ENCODE measurements at places on chromosomes 1 and 21.

DNA sequence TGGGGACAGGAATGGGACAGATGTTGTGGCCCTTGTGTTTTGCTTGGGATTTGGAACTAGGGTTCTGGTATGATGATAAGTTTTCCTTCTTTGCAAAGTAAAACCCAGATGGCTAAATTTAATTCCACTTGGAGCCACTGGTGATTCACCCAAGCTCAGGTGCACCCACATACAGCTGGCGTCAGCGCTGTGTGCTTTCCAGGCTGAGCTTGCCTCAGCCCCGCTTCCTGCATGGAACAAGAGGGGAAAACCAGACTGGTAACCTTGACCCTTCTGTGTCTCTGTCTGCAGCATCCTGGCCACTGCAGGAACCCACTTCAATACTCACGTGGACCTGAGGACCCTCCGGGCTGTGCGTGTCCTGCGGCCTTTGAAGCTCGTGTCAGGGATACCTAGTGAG, 94.2 kb downstream of the CACNA1E start:
- DNase-seq = no peak

- no peak for DNase-seq
Observed at GRCh38 chr1:40651138-40651857, 14.2 kb downstream of the RIMS3 start.

DNA sequence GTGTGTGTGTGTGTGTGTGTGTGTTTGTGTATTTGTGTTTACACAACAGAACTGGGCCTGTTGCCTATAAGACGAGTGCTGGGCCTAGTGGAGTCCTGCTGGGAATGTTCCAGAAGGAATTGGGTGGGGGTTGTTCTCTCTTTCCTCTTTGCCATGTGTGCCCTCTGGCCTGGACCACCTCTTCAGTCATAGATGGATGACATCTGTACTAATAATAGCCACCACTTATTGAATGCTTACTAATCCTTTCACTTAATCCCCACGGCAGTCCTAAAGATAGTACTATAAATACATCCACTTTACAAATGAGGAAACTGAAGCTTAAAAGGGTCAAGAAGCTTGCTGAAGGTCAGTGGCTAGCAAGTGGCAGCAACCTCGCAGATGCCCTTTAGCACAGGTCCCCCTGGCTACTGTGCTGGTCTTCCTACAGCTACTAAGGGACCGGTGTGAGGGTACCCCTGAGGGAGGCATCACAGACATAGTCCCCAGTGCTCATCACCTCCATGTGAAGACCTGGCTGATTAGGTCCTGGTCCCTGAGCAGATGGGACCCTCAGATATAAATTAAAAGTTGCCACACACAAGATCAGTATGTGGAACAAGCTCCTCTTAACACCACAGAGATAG, 55.2 kb upstream of the KIF1B start:
- no peak for DNase-seq

DNA sequence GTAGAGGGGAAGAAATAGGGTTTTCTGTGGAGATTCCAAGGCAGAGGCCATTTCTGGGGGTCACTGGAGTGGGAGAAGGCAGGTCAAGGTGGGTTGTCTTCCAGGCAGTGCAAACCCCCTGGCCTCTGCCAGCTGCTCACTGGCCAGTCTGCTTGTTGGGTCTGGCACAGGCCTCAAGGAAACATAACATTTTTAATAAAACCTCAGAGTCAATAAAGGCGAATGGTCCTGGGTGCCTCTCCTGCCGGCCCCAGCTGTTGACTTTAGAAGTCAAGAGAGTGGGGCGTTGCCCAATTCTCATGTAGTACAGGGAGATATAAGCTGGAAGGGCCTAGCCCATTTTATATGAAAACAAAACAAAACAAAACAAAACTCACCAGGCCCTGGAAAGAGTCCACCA, 36.6 kb downstream of the RUNX3 start:
- DNase-seq = no peak

GRCh38 chr1:89047734-89048133, 17.3 kb downstream of the GBP1 start:
- DNase-seq = no peak

- no peak for DNase-seq
Observed at GRCh38 chr1:90027281-90027680, 32.4 kb downstream of the ZNF326 start.

- no peak for DNase-seq
Observed at GRCh38 chr1:912740-913301, 10.9 kb upstream of the SAMD11 start.

DNA sequence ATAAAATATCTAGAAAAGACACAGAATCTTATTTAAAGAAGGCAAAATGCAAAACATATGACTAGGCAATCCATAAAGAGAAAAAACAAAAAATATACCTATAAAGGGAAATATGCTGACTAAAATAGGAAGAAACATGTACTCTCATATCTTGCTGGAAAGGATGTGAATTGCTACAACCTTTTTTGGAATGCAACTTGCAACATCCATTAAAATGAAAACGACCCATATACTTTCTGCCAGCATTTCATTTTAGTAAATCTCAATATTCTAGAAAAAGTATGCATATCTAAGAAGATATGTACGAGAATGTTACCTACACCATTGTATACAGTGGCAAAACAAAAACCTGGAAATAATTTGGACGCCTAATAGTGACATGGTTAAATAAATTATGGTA, 56.6 kb downstream of the EDEM3 start:
- no peak for DNase-seq

- DNase-seq = no peak
Observed at GRCh38 chr1:197481101-197481500, 213.0 kb downstream of the CRB1 start.

GRCh38 chr1:221035662-221036153, 156.5 kb downstream of the HLX start:
- DNase-seq = peak; percentile 25

GRCh38 chr1:12434174-12434573, 183.8 kb downstream of the DHRS3 start:
- no peak for DNase-seq

- no peak for DNase-seq
Observed at GRCh38 chr1:47059376-47059775, 7.7 kb upstream of the CYP4Z1 start.

- no peak for DNase-seq
Observed at GRCh38 chr1:47575855-47576757, 138.3 kb downstream of the FOXD2 start.

DNA sequence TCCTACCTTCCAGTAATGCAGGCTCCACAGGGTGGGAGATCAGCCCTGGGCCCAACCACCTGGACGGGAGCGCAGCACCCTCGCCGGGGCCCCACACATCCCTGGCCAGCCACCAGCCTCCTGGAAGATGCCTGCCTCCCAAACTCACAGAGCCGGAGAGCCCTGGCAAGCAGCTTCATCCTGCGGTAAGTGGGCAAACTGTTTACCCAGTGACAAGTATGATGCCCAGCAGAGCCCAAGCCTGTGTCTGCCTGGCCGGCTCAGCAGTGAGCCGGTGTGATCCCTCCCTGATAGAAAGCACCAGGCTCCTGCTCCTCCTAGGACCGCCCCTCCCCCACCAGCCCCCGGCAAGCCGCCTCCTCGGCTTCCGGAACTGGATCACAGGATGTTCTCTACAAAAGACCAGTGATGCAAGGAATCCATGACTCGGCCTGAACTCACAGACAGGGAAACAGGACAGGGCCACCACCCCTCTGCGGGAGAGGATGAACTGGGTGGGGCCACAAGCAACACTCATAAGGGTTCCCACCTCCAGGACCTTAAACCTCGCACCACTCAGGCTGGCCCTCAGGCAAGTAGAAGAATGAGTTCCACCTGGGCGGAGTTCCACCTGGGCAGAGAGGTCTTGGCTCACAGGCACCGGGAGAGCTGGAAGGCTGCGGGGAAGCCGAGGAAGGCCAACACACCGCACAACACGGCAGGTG, 7.9 kb downstream of the ACOT7 start:
- no peak for DNase-seq

GRCh38 chr1:61743716-61744580, 1.7 kb downstream of the PATJ start:
- DNase-seq = no peak

- no peak for DNase-seq
Observed at GRCh38 chr1:7249516-7249915, 464.3 kb downstream of the CAMTA1 start.

- DNase-seq = no peak
Observed at GRCh38 chr1:74531796-74532195, 19.4 kb upstream of the LRRC53 start.

- DNase-seq = no peak
Observed at GRCh38 chr1:94332516-94332915, 85.7 kb upstream of the ABCD3 start.

Data from GM04503 (cell line).